ENCODE measurements at places on chromosomes 7 and 10.

DNA sequence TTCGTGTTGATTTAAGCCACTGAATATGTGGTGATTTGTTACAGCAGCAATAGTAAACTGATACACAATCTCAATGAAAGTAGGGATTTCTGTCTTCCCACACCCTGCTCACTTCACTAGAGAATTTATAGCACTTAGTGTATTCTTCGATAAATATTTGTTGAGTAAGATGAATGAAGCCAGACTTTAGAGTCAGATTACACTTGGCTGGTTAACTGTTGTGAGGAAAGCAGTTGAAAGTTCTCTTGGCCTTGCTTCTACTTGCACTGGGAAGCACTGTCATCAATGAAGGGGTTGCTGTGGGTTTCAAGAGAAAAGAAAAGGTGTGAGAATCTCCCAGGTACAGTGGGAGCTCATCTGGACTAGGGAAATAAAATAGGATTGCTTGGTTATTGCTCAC is 82.1 kb upstream of the IGFBP3 start:
- no peak for DNase-seq

- no peak for DNase-seq
Observed at GRCh38 chr7:1674161-1675035, 4.3 kb downstream of the ELFN1 start.

GRCh38 chr7:19146699-19147098 is 1.5 kb upstream of the FERD3L start:
- no peak for DNase-seq

GRCh38 chr7:102072003-102072402 is 214.7 kb upstream of the SH2B2 start:
- no peak for DNase-seq

GRCh38 chr10:12448340-12448728 is 99.0 kb downstream of the CAMK1D start:
- no peak for DNase-seq

GRCh38 chr10:100008708-100009282 is 952 bp downstream of the DNMBP start:
- DNase-seq: no peak

- DNase-seq: peak; percentile 17
Observed at GRCh38 chr7:148882841-148883265, 1.2 kb downstream of the EZH2 start.

DNA sequence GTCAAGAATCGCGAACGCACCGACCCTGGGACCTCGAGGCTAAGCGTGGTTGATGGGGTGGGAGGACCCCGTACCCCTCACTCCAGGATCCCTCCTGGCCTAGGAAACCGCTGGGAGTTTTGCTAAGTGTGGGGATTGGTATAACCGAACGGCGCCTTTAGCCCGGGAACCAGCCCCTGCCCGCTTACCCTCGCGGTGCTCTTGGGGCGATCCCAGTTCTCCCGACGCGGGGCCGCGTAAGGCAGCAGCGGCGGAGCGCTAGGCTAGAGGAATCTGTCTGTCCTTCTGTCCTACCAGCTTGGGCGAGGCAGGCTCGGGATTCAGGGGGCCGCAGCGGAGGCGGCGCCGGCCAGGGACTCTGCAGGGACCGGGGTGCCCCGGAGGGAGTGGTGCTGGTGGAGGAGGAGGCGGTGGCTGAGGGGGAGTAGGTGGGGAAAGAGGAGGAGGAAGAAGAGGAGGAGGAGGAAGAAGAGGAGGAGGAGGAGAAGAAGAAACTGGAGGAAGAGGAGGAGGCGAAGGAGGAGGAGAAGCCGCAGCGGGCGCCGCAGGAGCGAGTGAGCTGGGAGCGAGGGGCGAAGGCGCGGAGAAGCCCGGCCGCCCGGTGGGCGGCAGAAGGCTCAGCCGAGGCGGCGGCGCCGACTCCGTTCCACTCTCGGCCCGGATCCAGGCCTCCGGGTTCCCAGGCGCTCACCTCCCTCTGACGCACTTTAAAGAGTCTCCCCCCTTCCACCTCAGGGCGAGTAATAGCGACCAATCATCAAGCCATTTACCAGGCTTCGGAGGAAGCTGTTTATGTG is 439 bp upstream of the EMX2 start:
- DNase-seq: peak; percentile 4

DNA sequence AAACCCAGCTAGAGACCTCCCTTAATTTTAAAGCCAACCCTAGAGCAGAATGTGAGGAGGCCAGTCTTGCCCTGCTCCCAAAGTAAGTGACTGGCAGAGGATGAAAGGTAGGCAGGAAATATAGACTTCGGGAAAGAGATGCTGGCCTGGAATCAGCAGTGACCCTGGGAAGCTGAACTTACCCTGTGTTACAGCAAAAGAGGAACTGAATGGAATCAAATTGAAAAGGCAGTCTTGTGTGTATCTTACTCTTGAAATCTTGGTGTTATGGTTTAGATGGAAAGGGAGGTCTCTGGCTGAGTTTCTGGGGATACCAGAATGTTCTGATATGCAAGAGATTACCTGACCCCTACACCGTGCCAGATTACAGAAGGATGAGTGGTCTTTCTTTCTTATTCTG is 7.9 kb upstream of the CFAP43 start:
- DNase-seq: no peak

DNA sequence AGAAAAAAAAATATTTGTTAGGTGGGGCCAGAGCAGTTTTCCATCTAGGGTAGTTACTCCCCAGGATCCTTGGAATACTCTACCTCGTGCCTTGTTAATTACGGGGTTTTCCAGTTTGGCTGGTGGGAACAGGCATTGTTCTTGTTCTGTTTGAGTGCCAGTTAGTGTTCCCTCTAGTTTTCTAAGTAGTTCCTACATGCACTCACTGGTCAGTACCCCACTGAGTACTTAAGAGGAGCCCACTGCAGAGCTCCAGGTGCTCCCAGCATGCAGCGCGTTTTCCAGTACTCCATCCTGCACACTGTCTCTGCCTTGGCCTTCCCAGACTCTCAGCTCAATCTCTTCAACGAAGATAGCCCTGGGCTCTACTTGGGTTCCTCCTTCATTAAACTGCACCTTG is 58.0 kb downstream of the AHCYL2 start:
- no peak for DNase-seq

GRCh38 chr10:13788320-13788600 is 201.5 kb downstream of the PRPF18 start:
- DNase-seq: no peak

- no peak for DNase-seq
Observed at GRCh38 chr7:25926891-25927625, 224.9 kb upstream of the NFE2L3 start.

DNA sequence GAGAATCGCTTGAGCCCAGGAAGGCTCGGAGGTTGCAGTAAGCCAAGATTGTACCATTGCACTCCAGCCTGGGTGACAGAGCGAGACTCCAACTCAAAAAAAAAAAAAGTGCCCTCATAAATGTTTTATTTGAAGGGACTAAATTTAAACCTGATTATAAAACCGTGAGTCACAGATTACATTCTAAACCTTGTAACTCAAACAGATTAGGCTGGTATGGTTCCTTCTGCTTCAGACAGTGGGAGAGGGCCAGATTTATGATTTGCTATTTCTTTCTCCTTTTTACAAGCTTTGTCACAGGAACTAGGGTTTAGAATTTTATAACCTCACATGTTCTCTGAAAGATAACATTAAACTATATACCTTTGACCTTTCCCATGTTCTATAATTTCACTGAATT is 801.2 kb upstream of the ZWINT start:
- no peak for DNase-seq

DNA sequence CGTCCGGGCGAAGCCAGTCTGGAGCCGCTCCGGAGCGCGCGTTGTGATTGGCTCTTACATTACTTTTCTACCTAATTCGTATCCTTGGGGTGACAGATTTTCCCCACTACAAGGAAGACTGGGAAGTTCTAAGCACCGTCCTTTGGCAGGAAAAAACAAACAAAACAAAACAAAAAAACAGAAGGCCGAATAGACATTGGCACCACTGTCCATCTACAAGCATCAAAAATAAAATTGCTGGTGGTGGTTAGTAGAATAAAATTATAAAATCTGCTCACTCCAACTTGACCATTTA is 651 bp upstream of the SKAP2 start:
- no peak for DNase-seq

DNA sequence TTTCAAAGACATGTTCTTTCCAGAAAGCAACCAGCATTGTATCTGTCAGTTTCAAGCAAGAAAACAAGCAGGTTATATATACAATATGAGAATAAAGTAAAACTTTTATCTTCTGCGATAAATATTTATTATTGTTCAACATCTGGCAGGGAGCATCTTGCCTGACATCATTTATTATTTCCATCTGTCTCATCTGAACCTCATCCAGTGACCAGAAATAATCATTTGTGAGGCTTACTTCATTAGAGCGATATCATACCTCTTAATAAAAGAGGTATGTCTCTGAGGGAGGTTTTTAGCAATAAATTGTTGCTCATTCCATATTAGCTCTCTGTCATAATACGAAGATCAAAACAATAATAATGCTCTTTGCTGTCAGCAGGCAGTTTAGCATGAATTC is 226.1 kb downstream of the CDC14C start:
- DNase-seq: no peak

DNA sequence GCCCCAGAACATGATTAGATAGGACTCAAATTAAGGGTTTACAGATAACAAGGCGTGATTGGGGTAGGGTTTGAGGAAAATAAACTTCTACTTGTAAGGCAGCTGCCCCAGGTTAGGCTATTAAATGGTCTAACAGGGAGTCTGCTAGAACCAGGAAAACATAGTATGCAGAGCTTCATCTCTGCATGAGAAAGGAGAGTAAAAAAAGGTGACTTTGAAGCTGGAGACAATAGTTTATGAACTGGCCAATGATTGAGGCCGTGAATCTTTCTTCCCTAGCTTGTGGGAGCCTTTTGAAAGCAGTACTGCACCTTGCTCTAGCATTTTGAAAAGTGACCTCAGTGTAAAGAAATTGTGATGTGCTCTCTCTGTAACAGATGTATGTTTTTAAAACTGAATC is 48.5 kb upstream of the STARD3NL start:
- DNase-seq: no peak

DNA sequence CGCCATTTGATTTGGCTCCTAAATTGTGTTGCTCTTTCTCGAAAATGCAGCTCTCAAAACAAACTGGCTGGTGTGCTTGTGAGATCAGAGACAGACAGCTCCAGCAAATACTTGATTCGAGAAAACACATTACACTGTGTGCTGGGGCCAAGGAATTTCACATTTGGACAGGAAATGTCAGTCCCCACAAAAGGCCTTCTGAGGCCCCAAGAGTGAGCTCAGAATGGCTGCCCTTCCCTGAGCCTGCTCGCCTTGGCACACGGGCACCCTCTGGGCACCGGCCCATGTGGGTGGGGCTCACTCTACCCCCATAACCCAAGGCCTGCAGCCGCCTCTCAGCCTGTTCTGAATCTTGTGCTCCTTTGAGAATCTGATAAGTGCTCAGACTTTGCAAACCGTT is 13.9 kb upstream of the HSPA12A start:
- no peak for DNase-seq

DNA sequence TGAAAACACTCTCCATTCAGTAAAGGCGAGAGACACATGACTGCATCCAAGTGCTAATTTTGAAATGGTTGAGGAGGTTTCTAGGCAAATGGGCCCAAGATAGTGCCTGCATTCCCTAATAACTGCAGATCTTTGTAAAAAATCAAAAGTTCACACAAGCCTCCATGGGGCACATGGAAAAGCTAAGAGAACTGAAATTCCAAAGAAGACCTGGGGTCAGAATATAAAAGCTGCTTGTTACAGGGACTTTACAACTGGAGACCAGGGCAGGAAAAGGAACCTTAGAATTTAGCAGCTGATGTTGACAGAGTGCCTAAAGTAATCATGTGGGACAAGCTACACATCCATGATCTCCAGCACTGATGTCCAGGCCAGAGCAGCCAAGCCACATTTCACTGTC is 10.0 kb upstream of the ABI1 start:
- no peak for DNase-seq

- peak; percentile 70 for DNase-seq
Observed at GRCh38 chr10:3786295-3787015, 1.4 kb upstream of the KLF6 start.

DNA sequence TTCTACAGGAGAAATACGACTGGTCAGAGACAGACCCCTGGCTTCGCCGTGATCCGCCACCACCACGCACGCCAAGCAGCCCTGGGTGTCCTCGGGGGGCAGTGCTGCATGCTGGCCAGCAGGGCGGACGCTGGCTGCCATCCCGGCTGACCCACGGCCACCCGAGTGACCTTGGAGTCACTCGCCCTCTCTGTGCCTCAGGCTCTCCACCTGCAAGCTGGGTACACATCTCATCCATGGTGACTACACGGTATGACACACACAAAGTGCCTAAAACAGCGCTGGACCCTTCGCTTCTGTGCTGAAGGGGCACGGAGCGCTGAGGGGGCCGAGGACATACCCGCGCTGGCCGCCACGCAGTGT is 62.0 kb upstream of the RNF32 start:
- no peak for DNase-seq

DNA sequence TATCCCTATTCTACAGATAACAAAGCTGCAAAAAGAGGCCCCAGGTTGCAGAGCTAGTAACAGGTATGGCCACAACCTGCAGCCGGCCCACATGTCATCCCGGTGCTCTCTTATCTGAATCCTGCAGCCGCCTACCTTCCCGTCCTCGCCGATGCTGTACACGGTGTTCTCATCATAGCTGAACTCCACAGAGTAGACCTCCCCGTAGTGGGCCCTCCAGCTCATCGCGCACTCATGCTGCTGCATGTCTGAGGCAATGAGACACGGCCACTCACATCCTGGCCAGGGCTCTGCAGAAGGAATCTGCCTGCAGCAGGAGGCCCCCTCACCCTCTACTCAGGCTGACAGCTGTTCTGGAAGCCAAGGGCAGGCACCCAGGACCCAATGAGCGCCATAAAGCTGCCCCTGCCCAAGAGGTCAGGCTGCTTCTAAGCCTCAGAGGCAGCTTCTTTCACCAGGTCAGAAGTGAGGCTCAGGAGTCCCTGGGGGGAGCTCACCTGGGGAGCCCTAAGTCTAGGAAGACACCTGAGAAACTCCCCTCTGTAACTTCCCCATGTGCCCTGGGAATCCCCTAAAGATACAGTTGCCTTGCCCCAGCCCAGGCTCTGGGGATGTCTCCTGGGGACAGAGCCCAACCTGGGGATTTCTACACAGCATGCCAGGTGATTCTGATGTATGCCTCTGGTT is 17.9 kb upstream of the CYREN start:
- no peak for DNase-seq

Measured in CD4-positive, alpha-beta T cell treated with Interleukin-21 for 1 hour (primary cell).